ENCODE measurements at places on chromosomes 16 and 17.

- ATAC-seq, result no peak
These were observed 6.5 kb downstream of the TM4SF5 start for GRCh38 chr17:4777969-4778760.

GRCh38 chr16:63714876-63715275 is 1407.0 kb downstream of the CDH11 start:
- no peak for ATAC-seq

DNA sequence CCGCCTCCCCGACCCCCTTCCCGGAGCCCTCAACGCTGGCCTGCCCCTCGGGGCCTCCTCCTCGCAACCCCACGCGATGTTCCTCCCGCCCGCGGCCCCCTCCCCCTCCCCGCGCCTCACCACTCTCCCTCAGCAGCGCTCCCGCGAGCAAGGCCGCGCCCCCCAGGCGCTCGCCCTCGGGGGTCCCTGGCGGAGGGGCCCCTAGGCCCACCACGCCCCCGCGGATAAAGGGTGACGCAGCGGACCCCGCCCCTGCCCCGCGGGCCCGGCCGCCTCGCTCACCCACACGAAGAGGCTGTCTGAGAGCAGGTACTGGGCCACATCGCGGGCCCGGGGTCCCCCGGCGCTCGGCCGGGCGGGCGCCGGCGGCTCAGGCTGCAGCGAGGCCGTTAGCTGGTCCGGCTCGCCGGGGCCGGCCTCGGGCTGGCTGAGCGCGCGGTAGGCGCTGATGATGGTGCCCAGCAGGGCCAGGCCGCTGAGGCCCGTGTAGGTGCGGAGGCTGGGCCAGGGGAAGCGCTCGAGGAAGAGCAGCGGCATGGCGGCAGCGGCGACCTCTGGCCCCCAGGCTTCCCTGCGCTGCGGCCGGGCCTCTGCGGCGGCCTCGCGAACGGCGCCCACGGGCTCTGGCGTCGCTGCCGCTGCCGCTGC is 430 bp downstream of the AMFR start:
- peak; percentile 63 for ATAC-seq

GRCh38 chr17:51731941-51732722 is 426.4 kb downstream of the CA10 start:
- ATAC-seq, result no peak

- ATAC-seq, result peak; percentile 56
These were observed at the start of gene SREBF1 for GRCh38 chr17:17836818-17837379. Gene SREBF1 (minus strand): TSS chr17:17836986. CDS start chr17:17836817, 169 bp downstream.

GRCh38 chr17:15263680-15264079 is 1.4 kb downstream of the PMP22 start:
- ATAC-seq, result no peak

GRCh38 chr17:13797863-13798262 is 196.1 kb upstream of the HS3ST3A1 start:
- ATAC-seq, result no peak

GRCh38 chr16:23537390-23537789 is 19.8 kb downstream of the EARS2 start:
- no peak for ATAC-seq

GRCh38 chr17:8089728-8090127 is 2.2 kb upstream of the ALOX12B start:
- no peak for ATAC-seq

- no peak for ATAC-seq
These were observed 11.8 kb downstream of the NXPH3 start for GRCh38 chr17:49587366-49588073.

DNA sequence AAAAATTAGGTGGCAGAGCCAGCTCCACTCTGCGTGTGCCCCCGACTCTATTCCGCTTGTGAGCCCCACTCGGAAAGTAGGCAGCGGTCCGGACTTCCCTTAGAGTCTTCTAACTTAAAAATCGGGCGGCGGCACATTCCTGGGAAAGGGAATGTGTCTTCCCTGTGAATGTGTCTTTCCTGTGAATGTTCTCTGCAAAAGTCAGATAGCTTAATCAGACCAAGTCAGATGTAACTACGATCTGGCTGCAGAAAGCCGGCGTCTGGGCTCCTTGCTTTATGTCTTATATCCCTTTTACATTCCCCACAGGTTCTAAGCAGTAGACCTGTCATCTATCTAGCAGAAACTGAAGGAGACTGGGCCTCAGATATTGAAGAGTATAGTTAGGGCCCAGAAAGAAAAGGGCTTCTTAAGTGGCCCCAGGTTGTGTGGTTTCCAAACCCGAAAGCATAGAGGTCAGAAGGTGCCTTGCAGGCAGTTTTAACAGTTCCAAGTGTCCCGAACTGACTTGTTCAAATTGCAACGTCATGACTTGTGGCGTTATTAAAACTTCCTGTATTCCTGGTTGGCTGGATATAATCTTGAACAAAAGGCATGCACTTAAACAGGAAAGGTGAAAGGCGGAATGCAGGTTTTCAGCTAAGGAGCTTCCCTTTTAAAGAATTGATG is 601 bp downstream of the PHKB start:
- ATAC-seq, result peak; percentile 49

- no peak for ATAC-seq
These were observed 11.7 kb downstream of the RHBDL3 start for GRCh38 chr17:32277284-32277683.

DNA sequence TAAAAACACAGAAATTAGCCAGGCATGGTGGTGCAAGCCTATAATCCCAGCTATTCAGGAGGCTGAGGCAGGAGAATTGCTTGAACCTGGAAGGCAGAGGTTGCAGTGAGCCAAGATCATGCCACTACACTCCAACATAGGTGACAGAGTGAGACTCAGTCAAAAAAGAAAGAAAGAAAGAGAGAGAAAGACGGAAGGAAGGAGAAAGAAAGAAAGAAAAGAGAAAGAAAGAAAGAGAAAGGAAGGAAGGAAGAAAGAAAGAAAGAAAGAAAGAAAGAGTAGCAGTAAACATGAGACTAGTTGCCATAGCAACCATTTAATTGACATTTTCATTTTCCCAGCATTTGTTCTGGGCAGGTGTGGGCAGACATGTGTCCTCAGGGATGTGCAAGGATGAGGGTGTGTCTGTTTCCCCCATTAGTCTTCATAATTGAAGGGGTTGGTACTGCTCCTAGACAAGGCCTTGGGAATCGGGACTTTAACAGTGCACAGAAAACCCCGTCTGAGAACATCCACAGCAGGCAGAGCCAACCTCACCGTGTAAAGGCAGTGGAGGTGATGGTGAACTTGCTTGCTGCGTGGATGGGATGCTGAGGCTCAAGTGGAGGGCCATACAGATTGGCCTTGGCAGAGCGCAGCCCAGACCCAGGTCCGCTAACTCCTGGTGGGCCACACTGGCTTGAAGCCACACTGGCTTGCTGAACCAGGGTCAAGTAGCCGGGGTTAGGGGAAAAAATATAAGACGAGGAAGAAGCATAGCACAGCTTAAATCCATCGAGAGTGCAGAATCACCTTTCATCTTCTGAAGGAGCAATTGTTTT is 35.2 kb upstream of the KIFC3 start:
- ATAC-seq, result no peak

DNA sequence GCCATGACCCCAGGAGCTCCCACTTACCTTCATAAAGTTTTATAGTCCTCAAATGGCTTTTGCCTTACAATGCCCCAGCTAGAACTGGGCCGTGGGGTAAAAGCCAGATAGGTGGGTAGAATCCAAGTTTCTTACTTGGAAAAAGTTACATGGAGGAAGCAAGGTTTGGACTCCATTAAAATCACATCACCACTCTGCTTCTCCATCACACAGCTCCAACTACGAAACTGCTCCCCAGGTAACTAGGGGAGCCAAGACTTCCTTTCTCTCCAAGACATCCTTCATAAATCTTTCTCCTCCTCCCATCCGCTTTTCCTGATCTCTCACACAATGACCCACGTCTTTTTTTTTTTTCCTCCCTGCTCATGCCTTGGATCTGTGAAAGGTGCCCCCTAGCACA is 130.8 kb upstream of the RCVRN start:
- no peak for ATAC-seq

- ATAC-seq, result no peak
These were observed 821.4 kb upstream of the CA10 start for GRCh38 chr17:52979921-52980320.

- no peak for ATAC-seq
These were observed 45.1 kb downstream of the MYH11 start for GRCh38 chr16:15811481-15812400.

DNA sequence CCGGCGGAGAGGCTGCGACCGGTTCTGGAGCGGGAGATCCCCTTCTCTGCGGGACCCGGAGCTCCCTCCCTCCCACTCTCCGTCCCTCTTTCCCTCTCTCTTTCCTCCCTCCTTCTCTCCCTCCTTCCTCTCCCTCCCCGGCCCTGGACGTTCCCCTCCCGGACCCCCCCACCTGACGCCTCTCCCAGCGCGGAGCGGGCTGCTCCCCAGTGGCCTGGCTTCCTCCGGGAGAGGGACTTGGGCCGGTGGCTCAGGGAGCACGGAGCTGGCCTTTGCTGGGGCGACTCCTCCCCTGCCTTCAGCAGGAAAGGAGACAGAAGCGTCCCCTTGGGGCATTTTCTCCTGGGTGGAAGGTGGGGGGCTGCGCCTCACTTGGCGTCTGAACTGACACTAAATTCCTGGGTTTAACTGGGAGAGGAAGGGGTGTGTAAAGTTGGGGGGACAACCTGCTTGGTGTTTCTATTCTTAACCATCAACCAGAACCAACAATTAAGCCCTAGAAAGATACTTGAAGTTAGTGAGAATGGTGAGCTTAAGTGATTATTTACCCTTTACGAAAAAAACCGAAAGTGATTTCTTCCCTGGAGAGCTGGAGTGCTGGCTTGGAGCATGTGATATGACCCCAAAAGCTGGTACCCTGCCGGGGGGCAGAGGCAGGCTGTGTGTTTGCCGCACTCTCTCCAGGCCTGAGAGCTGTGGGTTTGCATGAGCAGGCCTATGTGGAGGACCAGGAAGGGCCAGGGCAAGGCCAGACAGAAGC is 775 bp downstream of the SPIRE2 start:
- no peak for ATAC-seq

GRCh38 chr17:9529033-9529700 is 46.5 kb downstream of the STX8 start:
- ATAC-seq, result peak; percentile 64

GRCh38 chr17:79915850-79916430 is 76.7 kb upstream of the CBX4 start:
- ATAC-seq, result no peak

- ATAC-seq, result no peak
These were observed 439 bp upstream of the TMEM231 start for GRCh38 chr16:75556431-75556950.

GRCh38 chr17:40516581-40517285 is 15.3 kb upstream of the TNS4 start:
- peak; percentile 89 for ATAC-seq

- ATAC-seq, result no peak
These were observed 105.4 kb downstream of the ZNF423 start for GRCh38 chr16:49750341-49751000.

- no peak for ATAC-seq
These were observed 440.6 kb downstream of the CDH8 start for GRCh38 chr16:61595605-61596004.

GRCh38 chr16:12557786-12558185 is 245.9 kb downstream of the CPPED1 start:
- no peak for ATAC-seq

DNA sequence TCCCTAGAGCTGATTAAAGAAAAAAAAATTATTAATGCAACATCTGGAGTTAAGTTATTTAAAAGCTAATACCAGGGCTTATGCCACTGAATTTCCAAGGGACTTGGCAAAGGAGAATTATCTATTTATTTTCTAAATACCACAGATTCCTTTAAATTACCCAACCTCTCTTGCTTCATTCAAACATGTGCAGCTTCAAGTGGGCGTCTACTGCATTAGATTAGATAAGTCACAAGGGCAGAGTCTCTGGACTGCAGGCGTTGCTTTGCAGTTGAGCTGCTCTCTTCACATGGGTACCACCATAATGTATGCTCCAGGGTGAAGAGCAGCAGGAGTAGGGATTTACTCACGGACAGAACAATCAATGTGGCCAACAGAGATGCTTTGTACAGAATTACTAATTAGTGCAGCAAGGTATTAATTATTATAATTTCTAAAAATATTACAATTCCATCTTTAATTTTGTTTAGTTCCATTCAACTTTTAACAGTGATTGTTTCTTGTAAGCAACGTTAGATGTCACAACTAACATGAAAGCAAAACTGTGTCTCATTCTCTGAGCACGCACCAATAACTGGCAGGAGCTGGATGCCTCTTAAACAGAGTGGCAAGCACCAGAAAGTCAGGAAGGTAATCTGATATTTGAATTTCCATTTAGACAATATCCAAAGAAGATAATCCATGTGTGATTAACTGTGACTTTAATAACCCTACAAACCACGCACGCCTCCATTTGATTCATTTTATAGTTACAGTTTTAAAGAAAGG is 214.2 kb downstream of the STX8 start:
- no peak for ATAC-seq

Data from stimulated activated memory B cell treated with anti-CD40 and anti-IgM and Interleukin-4, amounts not matched to agents 10 μg/mL and 1 μg/mL and 100 μg/mL, for 72 hours (primary cell).